GM19239 (cell line): ENCODE measurements at places on chromosomes 12 and 14.

DNA sequence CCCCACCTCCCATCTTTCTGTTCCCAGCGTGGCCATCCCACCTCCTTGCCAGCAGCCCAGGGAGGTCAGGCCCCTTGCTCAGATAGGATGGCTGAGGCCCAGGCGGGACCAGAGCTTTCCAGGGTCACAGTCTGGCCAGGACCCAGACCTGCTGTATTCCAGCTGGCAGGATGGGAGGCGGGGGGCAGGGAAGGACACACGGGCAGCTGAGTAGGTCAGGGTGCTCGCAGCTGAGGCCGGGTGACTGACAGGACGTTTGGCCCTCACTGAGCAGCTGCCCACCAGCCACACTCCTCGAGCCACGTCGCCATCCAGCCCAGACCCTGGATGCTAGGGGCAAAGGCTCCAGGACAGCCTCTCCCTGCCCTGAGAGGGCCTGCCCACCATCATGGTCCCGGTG, 4.0 kb downstream of the NUDT14 start:
- no peak for DNase-seq

DNA sequence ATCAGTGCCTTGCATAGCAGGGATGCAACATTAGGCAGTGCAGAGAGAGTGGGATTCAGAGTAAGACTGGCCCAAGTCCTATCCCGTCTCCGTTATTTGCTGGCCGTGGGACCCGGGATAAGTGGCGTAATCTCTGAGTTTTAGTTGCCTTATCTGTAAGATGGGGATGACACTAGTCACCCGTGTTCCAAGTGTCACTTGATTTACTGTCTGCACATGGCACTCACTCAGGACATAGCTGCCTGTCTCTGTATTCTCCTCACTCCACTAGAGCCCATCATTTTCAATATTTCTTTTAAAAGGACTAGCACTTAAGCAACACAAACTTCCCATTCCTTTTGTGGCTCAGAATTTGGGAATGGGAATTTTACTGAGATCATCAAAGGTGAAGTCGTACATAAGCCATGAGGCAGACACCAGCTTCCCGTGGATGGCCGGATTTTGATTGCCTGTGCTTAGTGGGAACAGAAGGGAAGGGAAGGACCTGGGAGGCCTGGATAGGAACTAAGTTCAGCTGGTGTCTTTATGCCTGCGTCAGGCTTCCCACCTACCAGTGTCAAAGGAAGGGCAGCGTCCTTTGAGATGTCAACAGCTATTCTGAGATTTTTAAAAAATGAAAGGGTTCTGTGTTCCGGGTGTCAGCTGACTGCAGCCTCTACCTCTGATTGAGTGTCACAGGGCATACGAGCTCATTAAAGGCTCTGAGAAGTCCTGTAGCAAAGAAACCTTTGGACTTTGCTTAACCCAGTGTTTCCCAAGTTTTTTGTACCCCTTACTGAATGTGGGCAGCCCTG, 361.4 kb downstream of the CACNA1C start:
- no peak for DNase-seq

DNA sequence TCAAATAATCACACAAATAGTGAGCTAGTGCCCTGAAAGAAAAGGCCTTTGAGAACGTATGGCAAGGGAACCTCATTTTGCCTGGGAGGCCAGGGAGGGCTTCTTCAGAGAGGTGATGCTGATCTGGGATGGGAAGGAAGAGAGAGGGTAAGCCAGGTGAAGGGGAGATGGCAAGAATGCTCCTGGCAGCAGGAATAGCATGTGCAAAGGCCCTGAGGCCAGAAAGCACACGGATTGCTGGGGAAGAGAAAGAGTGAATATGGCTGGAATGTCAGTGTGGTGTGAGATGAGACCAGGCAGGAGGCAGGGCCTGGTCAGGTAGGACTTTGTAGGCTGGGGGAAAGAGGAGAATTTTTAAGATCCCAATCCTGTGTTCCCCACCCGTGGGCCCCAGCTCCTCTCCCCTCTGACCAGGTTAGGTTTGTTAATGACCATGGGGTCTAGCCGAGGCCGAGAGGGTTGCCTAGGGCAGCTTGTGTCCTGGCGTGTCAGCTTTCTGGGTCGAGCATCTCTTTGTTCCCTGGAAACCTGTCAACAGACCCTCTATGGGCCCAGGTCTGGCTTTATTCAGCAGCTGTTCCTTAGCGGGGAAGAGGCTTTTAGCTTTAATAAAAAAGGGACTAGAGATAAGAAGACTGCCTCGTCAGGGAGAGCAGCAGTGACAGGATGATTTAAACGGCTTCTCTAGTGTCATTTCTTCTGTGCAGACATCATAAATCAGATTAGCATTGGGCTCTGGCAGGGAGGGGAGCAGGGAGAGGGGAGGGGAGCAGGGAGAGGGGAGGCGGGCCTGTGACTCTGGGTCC, 123.4 kb downstream of the ADCK1 start:
- no peak for DNase-seq

DNA sequence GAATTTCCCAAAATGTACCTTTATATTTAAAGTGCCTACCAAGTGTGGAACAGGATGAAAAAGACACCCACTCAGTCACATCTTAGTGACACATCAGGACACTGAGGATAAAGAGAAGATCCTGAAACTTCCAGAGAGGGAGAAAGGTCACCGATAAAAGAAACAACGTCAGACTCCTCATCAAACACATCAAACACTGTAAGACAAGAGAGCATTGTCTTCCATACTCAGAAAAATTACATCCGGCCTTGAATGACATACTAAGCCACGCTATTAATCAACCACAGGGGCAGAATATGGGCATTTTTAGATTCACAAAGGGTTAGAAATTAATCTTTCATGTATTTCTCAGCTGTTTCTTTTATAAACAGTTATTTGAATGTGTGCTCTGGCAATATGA, 490.3 kb downstream of the APAF1 start:
- DNase-seq = no peak

DNA sequence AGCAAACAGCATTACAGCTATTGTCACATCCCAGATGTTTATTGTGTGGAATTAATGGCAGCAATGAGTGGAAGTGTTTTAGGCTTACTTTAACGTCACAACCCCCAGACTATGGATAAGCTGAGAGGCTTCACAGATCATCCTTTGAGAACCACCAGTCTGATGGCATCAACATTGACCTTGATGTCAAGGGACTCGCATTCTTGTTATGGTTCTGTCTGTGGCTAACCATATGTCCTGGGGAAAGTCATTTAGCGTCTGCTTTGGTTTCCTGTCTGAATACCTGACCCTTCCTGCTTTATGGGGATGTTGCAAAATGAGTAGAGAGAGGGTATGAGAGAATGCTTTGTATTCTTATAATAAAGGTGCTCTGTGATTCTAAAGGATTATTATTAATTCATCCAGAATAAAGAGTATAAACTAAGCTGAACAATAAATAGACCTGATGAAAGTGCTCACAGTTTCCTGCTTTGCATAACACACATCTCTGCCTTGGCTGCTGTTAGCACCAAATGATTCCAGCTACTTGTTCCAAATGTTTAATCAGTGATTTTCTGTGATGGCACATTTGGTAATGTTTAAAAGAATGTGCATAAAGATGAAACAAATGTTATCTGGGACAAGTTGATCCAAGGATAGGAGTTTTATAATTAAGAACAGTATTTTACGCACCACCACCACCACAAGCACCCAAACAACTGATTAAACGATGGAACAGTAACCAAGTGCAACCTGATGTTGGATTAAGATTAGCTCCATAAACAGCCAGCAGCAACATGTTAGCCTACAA, 116.9 kb upstream of the LRIG3 start:
- DNase-seq = no peak

GRCh38 chr14:65940056-65940735, 527.7 kb downstream of the FUT8 start:
- DNase-seq = no peak

- DNase-seq = no peak
Observed at GRCh38 chr12:131345521-131346436, 365.1 kb upstream of the SFSWAP start.

DNA sequence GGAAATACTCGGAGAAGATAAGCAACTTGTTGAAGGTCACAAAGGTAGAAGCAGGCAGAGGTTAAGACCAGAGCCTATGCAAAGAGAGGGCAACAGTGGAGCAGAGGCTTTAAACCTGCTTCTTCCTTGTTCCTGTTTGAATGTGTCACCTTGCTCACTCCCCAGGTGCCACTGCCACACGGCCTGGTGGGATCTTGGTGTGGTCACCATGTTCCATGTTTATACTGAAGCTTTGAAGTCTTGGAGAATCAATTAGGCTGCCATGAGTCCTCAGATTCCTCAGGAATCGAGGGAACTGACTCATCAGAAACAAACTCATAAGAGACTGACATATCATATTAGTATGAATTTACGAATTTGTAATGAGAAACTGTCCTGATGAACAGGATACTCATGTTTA, 46.8 kb downstream of the IQSEC3 start:
- no peak for DNase-seq

- no peak for DNase-seq
Observed at GRCh38 chr12:92030618-92031017, 115.0 kb downstream of the BTG1 start.

GRCh38 chr12:57066245-57066644, 12.3 kb downstream of the NEMP1 start:
- no peak for DNase-seq

- DNase-seq = no peak
Observed at GRCh38 chr12:3473844-3474243, 17.2 kb upstream of the PRMT8 start.

- DNase-seq = no peak
Observed at GRCh38 chr12:70756118-70756517, 118.9 kb upstream of the PTPRB start.

DNA sequence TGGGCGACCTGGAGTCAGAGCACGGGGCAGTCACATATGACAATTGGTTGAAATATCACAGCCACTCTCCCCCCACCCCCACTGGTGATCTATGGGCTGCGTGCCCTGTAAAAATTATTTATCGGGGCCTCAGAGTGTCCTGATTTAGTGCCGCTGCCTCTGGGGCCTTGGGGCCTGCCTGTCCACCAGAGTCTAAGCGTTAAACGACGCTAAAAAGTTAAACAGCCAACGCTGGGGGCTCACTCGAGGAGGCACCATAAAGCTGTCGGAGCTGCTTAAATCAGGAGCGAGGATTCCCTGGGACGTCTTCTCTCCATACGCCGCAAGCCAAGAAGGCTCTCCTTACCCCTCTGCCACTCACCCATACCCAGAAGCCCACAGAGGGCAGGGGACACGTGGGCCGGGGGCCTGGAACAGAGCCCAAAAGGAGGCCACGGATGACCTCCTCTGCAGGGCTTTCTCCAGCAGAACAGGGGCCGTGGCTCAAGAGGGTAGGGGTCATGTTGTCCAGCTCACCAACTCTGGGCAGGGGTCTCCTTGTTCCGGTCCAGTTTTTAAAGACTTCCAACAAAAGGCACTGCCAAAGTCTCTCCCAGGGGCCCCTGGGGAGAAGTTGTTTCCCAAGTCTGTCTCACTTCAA, 42.2 kb downstream of the SMUG1 start:
- no peak for DNase-seq

- no peak for DNase-seq
Observed at GRCh38 chr12:4221258-4221620, 52.3 kb upstream of the CCND2 start.

DNA sequence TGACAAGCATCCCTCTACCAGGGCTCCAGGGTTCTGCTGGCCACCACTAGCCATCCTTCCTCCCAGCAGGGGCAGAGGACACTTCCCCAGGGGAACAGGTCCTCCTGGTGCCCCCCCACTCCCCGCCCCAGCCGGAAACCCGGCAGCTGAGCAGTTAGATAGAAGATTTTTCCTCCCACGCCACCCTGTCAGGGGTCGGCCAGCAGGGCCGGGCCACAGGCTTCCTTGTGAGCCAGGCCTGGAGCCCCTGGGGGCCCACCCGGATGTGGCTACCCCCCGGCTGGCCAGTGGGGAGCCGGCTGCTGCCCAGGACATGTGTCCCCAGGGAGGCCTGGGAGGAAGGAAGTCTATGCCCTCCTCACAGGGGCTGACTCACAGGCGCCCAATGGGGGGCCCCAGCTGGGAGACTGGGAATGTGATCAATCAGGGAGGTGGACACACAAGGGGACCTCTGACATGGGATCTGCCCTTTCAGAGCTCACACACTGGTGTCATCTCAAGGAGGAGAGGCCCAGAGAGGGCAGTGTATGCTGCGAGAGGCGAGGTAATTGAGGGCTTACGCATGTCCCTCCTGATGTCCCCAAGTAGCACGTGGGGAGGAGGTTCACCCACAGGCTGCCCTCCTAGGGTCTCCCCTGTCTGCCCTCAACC, 4.2 kb downstream of the SH2B3 start:
- no peak for DNase-seq

- DNase-seq = peak; percentile 59
Observed at GRCh38 chr12:46268583-46269428, at the start of gene SLC38A1. Gene SLC38A1 (minus strand): TSS chr12:46269043. CDS start chr12:46239800, 29,243 bp downstream.

DNA sequence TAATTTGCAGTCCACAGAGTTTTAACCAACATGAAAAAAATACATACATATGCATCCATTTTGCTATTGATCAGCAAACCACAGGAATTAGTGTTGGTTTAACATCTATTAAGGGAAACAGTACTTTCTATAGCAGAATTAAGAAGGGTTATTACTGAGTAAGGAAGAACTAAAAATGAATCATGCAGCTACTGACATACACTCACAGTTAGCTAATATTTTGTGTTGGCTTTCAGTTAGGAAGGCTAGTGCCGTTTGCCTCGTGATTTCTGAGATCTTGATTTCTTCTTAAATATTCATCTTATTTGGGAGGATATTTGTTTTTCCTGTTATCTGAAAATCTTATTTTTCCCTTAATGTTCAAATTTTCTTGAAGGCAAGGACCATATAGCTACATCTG, 423.4 kb downstream of the NOVA1 start:
- DNase-seq = no peak

- no peak for DNase-seq
Observed at GRCh38 chr12:112184056-112184887, 58.9 kb downstream of the TRAFD1 start.

DNA sequence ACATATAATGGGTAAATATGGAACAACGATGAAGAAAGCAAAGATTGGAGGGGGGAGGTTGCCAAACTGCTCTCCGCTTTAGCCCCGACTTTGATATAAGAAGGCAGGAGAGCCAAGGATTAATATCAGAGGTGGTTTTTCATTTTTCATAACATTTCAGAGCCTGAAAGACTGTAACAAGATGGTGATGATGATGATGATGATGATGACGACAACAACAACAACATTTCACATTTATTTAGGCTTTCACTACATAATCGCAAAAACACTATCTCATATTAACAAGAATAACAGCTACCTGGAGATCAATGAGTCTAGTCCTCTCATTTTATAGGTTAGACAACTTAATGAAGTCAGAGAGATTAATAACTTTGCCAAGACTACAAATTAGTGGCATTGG, 86.1 kb downstream of the ANKS1B start:
- DNase-seq = no peak

- no peak for DNase-seq
Observed at GRCh38 chr14:87133073-87133801, 859.7 kb downstream of the GALC start.
